Mammary epithelial cell (primary cell): ENCODE measurements at places on chromosomes 4 and X. TPM values are rescaled to one million over a fixed set of nuclear protein-coding genes. Genes with fewer than 3 reads are reported as not detected.

DNA sequence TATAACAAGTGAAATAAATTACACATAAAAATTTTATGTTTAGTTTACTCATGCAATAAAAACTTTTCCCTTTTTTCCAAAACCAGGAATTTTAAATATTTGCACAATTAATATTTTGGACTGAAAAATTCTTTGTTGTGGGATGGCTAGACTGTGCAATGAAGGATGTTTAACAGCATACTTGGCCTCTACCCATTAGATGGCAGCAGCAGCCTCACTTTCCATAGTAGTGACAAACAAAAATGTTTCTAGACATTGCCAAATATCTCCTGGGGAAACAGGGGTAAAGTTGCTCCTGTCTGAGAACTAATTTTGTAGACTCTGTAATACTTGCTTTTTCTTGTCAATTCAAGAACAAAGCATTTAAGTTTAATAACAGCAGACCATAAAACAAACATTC, 49.8 kb downstream of the SCLT1 start:
- DNase-seq = no peak

DNA sequence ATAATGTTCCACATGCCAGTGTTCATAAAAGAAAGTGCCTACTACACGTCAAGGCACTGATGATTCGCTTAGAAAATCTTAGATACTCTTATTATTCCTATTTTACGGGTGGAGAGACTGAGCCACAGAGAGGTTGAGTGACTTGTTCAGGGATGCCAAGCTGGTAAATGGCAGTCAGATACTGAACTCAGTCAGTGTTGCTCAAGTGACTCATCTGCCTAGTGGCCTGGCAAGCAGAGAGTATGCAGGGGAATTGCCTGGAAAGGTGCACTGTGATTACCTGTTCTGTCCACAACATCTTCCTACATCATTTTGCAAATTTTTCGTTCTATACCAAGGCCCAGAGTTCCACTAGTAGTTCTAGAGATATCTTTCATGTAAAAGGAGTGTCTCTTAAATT, 68.4 kb downstream of the RAPGEF2 start:
- peak; percentile 69 for DNase-seq

GRCh38 chr4:174674305-174674840, 152.1 kb upstream of the HPGD start:
- DNase-seq = no peak

The NDST4 gene
- not detected for polyA plus RNA-seq

DNA sequence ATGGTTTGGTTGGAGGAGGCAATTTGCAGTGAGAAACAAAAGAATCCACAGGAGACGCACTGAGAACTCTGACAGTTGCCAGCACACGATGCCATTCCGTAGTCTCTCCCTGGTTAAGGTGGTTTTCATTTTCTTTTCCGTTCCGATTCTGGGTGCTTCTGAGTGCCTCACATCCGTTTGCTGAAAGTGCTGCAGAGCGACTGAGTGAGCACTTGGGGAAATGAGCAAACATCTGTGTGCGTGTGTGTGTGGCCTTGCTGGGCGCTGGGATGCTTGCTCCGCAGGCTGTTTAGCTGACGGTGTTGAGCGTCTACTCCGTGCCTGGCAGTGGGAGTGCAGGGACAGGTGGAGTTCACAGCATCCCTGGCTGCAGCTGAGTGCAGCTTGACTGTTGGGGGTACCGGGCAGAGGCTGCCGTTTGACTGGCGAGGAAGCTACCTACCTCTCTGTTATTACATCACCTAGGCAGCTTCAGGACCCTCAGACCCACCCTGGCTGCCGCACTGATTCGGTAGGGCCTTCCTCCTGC, 49.3 kb downstream of the SORCS2 start:
- DNase-seq = no peak

GRCh38 chr4:83581411-83582288, 45.7 kb downstream of the GPAT3 start:
- DNase-seq = no peak

DNA sequence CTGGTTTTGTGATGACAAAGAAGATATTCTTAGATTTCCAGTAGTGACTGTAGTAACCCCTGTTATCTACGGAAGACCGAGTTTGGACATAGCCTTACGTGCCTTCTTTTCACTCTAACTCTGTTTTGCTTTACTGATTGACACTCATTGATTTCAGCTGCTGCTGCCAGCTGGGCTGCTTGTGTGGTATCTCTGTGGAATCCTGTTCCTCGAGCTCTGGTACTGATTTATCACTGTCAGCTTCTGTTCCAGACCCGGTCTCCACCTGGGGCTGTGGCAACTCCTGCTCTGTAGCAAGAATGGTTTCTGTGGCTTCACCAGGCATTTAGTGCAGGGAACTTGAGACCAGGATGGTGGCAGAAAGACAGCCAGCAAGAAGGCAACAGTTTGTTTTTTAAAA, 24.6 kb upstream of the LAP3 start:
- no peak for DNase-seq

DNA sequence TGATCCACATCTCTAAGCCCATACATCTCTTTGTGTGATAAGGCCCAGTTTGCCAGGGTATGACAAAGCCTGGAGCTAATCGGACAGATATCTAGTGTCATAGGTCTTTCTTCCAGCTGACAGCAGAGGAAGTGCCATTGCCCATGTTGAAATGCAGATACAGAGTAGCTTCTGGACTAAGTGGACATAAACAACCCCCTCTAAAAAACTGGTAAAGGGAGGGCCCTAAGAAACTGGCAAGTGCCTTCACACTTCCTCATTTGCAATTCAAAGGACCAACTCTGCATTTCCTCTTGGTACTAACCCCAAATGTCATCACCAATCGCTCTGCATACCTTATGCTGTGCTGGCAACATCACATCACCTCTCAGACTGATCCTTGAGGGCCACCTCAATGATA, 20.8 kb downstream of the ARHGEF6 start:
- DNase-seq = no peak

DNA sequence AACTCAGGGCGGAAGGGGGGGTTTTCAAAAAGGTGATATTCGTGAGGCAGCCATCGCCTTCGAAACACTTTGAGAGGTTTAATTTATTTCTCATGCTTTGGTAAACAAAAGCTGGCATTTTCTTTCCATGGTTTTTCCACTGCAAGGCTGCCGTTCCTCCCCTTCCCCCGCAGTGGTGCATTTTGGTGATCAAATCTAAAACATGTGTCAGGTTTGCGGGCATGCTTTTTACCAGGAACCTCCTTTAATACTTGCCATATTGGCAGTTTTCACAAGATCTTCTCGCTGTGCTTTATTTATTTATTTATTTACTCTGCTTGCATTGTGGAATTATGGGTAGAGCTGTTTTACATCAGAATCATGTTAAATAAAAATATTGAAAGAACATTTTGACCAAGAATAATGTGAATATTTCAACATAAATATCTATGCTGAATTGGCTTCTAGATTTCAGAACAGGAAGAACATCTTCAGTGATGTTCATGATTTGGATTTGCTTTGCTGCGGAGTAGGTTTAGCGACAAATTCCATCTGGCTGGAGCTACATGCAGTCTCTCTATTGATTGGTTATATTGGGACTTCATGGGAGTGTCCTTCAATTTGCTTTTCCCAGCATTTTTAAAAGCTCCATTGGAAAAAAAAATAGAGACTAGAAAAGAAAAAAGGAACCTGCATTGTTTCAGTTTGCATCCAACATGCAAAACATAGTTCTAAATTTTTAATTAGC, 54.4 kb downstream of the STOX2 start:
- DNase-seq = no peak

DNA sequence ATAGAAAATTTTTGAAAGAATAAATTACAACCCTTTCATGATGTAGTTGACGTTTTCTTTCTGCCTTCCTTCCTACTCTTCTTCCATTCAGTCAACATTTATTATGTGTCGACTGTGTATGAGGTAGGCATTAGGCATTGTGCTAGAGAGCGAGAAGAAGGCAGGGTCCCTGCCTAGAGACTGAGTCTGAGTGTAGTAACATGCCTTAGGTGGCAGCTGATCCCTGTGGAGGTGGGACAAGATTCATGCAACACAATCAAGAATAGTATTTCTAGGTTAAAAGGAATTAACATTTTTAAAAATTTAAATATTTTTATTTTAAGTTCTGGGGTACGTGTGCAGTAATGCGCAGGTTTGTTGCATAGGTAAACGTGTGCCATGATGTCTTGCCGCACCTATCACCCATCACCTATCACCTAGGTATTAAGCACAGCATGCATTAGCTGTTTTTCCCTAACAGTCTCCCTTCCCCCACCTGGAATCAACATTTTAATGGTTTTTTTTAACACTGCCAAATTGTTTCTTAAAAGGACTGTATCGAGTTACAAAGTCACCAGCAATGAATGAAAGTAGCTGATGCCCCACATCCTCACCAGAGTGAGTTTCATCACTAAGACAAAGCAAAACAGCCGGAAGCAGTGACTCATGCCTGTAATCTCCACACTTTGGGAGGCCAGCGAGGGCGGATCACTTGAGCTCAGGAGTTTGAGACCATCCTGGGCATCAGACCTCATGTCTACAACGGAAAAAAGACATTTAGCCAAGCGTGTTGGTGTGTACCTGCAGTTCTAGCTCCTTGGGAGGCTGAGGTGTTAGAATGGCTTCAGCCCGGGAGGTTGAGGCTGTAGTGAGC, 84.0 kb downstream of the WWC2 start:
- DNase-seq = peak; percentile 83

- no peak for DNase-seq
Observed at GRCh38 chr4:148448141-148448540, 5.9 kb upstream of the NR3C2 start.

- peak; percentile 16 for DNase-seq
Observed at GRCh38 chr4:21469438-21470300, 478.9 kb downstream of the KCNIP4 start.

DNA sequence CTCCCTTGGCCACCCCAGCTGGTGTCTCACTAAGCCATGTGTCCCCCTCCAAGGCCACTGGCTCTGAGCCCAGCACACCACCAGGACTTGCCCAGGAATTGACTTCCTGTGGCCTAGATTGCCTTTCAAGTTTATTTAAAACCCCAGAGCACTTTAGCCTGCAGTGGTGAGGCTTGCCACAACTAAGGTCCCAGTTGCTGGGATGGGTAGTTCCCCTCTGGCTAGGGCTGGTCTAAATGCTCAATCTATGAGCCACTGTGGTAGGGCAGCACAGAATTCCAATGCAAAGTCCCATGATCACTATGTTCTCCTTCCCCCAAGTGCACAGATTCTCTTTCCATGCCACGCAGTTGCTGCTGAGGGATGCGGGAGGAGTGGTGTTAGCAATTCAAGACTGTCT, 61.1 kb upstream of the HCCS start:
- DNase-seq = no peak

The C4orf51 gene
- not detected for polyA plus RNA-seq

DNA sequence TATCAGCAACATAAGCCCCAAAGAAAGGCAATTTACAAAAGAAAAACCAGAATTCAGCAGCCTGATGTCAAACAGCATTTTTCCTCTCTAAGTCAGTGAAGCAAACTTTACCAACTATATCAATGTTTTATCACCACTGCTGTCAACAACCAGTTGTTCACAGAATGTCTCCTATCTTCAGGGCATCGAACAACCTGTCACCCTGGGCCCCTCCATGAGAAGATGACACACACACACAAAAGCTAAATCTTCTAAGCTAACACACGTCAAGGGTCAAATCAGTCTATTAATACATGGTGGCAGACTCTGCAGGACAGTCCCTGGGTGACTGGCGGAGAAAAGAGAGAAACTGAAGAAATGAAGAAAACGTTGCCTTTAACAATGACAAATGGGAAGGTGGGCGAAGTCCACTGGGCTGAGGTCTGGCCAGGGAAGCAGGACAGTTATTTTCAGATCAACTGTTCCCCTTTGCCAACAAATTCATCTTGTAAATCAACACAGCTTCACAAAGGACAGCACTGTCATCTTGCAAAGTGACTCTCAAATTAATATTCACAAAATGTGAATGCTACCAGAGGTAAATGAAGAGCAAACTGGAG, 13.0 kb downstream of the FAT1 start:
- DNase-seq = no peak

DNA sequence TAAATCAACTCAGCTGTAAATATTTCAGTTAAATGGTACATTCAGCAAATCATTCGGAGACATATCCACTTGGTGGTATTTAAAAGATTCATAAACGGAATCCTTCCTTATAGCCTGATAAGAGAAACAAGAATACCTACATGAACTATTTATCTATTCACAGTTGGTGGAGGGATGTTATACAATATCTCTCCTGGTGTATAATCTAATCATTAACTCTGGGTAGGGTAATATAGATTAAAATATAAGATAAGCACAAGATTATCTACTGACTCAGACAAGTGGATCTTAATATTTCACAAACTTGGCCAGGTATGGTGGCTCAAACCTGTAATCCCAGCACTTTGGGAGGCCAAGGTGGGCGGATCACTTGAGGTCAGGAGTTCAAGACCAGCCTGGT, 164.5 kb upstream of the MAP3K15 start:
- DNase-seq = no peak

DNA sequence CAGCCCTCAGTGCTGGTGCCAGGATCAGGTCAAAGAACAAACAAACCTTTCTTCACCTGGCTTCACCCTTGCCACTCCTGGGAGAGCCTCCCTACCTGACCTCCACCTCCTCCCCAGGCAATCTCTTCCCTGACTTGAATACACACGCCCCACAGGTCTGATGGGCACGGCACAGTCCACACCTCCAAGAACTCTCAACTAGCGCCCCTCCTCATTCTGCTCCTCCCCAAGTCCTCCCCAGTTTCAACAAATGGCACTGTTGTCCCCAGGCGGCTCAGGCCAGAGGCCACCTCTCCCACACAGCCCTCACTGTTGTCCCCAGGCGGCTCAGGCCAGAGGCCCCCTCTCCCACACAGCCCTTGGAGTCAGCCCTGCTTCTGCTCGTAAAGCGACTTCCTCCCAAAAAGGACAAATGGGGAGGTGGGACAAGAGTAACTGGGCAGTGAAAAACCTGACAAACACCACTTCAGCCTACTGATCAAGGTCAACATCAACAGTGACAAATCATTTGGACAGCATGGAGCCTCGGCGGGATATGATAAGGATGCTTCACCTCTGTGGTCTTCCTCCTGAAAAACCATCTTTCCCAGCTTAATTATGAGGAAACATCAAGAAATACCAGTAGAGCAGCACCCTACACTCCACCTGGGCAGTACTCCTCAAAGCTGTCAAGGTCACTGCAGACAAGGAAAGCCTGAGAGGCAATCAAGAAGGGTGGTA, 2.9 kb downstream of the LETM1 start:
- no peak for DNase-seq

DNA sequence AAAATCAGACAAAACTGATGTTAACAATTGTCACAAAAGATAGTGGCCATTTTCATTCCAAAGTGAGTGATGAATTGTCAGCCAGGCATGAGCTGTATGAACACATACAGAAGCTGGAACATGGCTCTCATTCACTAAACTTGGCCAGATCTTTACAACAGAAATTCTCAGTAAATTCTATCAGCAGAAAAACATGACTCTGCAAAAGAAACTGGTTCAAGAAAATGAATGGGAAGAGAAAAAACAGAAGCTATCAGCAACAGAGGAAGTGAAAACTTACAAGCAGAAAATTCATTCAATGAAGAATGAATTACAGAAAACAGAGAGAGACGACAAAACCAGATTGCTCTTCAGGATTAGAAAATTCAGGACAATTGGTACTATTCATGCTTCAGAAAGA, 249.6 kb downstream of the COL25A1 start:
- no peak for DNase-seq

GRCh38 chrX:37685381-37686359, at the start of gene XK:
Gene XK, plus strand, starts transcription at chrX:37685791. Its CDS starts 171 bp downstream, at chrX:37685962.
- peak; percentile 19 for DNase-seq

The NSG1 gene
- 41.0 TPM for polyA plus RNA-seq

GRCh38 chr4:72770708-72771107, 201.7 kb upstream of the ADAMTS3 start:
- DNase-seq = no peak

The TCEANC gene
- polyA plus RNA-seq = 0.69 TPM

- no peak for DNase-seq
Observed at GRCh38 chr4:85869181-85869580, 394.2 kb downstream of the ARHGAP24 start.

The GPR119 gene
- polyA plus RNA-seq = not detected

The SLC6A14 gene
- polyA plus RNA-seq = 0.08 TPM
